ENCODE measurements at places on chromosomes 2 and 18.

GRCh38 chr2:67485431-67485830 is 88.3 kb downstream of the ETAA1 start:
- DNase-seq: no peak

DNA sequence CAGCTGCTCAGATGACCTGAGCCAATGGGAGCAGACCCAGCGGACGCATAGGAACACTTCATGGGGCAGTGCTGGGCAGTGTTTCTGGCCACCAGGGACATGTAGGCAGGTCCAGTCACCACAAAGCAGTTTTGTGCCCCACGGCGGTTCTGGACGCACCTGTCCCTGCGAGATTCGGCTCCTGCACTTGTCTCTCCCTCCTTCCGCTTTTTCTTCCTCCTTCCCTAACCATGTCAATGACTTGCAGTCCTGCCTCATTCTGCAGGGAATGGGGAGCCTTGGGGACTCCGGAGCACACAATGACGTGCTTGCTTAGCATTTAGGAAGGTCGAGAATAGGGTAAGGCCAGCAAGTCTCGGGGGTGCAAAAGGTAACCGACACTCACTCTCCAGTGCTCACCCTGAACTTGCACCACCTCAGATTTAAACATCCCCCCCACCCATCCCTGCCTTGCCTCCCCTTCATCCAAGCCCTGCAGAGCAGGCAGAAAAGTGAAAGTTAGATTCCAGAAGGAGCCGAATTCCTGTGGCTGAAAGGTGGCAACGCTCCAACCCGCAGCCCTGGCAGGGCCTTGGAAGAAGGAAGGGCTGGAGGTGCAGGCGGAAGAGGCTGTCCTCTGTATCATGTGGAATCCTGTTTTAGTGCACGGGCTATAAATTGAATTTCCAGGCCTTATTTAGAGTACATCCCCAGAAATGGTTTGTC is 40.5 kb upstream of the ATG16L1 start:
- DNase-seq: peak; percentile 20

- peak; percentile 54 for DNase-seq
Measured at GRCh38 chr2:153770359-153770991, 101.2 kb upstream of the GALNT13 start.

- peak; percentile 58 for DNase-seq
Measured at GRCh38 chr2:209629597-209629996, 142.0 kb upstream of the UNC80 start.

GRCh38 chr2:30272761-30273573 is 41.6 kb downstream of the LBH start:
- no peak for DNase-seq

DNA sequence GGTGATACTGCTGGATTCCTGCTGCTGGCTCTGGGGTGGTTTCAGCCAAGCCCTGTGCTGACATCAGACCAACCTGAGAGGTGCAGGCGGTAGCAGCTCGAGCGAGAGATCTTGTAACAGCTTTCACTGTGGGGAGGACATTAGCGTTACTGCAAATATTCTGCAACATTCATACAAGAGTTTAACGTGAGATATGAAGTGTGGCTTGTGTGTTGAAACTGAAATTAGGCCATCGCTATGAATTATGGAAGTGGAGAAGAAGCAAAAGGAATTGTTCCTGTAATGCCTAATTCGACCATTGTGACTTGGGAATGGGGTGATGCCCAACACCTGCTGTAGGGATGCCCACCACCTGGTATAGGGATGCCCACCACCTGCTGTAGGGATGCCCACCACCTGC is 6.5 kb upstream of the MLPH start:
- no peak for DNase-seq

DNA sequence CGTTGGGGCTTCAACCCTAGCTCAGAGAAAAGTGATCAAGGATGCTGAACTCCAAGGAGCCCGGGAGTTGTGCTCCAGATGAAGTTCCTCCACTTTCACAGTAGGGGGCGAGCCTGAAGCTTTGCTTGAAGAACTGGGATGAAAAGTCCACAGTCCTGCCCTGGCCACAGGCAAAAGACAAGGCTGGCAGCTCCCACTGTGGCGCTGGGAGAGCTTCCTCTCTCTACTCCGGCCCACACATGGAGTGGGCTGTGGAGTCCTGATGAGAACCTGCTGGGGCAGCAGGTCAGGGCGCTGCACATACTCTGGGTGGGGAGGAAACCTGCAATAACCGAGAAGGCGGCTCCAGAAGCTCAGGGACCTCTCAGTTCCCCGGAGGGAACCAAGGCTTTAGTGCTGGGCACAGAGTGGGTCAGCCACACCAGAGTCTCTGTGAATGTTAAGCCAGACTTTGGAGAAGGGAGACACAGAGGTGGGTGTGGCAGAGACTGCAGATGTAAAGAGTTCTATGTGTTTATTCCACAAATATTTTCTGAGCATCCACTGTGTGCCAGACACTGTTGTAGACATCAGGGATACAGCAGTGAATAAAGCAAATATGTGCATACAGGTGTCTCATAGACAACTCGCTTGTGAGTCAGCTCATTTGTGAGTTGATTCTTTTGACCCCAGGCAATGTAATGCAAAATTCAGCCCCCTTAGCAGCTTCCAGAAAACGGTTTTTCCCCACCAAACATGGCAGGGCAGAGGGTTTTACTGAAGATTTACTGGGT is 48.0 kb upstream of the MRPL33 start:
- peak; percentile 82 for DNase-seq

- DNase-seq: no peak
Measured at GRCh38 chr18:31206787-31207381, 44.2 kb upstream of the DSC1 start.

DNA sequence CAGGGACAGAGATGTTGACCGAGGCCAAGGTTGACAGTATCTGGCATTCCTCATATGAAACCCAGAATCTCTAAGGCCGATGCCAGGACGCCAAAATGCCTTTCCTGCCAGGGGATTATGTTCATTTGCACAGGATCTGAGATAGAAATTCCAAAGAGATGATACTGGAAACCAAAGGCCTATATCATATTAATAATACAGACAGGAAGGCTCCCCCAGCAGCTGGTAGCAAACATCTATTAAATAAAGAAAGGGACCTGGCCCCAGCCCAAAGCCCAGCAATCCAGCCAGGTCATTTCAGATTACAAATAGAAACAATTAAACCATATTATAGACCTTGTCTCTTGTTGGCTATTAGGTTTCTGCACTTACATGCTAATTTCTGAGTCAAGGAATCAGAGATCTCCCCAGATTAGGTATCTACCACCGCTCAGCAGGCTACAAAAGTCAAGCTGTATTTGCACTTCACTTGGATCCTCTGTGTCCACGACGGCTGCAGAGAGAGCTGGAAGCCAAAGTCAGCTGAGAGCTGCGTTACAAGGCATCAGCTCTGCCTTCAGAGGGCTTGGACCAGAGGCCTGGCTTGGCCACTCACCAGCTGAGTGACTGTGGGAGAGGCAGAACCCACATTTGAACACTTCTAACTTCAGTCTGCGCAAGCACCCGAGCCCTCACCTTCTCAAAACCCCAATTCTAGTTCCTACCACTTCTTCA is 269.3 kb upstream of the SIX2 start:
- DNase-seq: no peak

Data from Ammon's horn (tissue), 1 donor.